ENCODE measurements at places on chromosomes 16 and 17.

- no peak for DNase-seq
These were observed 10.7 kb upstream of the C1QL1 start for GRCh38 chr17:44978807-44979206.

DNA sequence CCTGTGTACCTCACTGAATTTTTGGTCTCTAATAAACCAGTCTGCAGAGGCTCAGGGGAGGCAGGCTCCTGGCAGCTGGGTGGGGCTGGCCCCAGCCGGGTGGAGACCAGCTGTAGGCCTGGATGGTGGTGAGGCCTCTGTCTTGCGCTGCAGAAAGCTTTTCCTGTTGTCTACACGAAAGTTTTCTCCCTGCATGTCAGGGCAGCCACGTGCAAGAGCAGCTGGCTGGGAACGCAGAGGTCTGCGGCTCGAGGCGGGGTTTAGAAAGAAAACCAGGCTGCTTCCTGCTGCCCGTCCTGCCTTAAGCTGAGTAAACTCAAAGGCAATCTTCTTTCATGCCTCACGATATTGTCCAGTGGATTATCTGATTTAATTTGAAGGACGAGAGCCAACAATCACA, 2.4 kb downstream of the SERPINF1 start:
- DNase-seq: no peak

DNA sequence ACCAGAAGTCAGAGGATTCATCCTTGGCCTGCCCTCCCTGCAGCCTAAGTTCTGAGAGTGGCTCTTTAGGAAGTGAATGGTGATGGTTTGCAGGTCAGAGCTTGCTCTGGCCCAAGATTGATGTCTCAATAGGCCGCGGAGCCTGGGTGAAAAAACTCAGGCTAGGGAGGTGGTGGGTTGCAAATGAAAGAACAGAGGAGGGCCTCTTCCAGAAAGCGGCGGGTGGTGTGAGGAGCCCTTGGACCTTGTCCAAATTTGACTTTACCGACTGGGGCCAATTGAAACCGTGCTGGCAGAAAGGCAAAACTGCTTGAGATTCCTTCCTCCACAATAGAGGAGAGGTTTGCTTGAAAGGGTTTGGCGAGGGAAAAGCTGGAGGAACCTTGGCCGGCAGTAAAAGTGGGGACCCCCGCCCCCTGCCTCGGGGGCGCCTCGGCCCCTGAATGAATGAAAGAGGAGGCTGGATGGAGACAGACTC, 331.3 kb downstream of the SEC14L1 start:
- no peak for DNase-seq

GRCh38 chr16:74455619-74456289, 34.5 kb upstream of the CLEC18B start:
- DNase-seq: no peak

DNA sequence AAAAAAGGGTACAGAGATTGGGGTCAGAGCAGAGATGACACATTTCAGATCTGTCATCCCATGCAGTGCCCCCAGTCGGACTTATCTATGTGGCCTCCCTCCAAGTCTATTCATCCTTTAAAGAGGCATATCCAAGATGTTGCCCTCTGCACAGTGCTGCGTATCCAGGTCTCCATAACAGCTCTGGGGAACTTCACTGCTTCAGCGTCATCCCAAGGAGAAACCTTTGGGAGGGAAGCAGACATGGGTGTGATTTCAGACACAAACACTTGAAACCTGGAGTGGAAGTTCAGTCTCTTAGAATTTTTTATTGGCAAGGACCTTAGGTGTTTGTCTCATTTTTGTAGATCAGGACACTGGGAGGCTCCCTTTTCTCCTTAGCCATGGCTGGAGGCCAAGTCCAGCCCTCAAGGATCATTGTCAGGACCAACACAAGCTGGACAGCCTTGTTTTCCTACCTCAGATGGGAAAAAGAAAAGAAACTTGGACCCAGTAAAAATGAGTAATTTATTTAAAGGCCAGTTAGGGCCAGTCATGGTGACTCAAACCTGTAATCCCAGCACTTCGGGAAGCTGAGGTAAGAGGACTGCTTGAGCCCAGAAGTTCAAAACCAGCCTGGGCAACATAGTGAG, 23.9 kb upstream of the NLK start:
- DNase-seq: no peak

GRCh38 chr17:75507733-75508719, 7.3 kb downstream of the CASKIN2 start:
- DNase-seq: no peak

GRCh38 chr17:72592242-72592966, 471.6 kb downstream of the SOX9 start:
- peak; percentile 86 for DNase-seq

DNA sequence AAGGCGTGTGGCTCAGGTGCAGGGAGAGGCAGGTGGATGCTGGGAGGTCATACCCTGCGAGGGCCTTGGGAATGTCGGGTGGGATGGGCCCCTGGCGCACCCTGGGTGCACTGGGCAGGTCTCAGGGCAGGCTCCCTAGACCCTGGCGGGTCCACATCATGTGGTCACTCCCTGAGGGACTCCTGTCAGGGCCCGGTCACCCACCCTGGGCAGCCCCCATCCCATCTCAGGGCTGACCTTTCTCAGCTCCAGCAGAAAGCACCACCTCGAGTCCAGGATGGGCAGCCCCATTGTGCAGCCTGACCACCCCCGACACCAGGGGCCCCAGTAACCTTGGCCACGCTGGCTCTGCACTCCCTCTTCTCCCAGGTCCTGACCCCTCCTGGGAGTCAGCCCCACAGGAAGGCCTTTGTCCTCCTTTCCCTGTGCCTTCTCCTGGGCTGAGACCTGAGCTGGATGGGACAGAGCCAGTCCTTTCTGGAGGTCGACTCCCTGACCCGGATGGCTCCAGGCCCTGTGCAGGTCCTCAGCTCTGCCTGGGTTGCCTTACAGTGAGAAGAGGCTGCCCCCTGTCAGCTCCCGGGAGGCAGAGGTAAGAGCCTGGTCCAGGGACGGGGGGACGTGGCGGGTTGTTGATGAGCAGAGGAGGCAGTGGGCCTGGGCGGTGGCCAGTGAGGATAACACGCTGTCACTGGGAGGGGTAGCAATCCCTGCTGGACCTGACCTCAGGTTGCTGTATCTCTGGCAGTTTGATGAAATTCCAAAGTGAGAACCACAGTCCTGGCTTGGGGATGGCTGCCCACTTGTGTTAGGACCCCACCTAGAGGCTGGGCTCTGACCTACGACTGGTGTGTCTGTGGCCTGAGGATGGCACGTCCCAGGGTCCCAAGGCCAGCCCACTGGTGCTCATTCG, 77.9 kb downstream of the GOSR1 start:
- no peak for DNase-seq

GRCh38 chr16:55734665-55735064, 78.9 kb downstream of the SLC6A2 start:
- no peak for DNase-seq

DNA sequence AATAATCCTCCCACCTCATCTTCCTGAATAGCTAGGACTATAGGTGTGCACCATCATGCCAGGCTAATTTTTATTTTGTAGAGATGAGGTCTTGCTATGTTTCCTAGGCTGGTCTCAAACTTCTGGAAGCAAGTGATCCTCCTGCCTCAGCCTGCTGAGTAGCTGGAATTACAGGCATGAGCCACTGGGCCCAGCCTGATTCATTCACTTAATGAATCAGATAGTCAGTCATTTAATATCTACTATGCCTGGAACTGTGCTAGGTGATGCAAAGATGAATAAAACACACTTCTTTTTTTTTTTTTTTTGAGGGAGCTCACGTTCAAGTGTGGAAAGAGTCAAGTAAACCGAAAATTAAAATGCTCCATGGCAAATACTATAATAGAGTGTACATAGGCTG, 39.4 kb downstream of the EFCAB13 start:
- DNase-seq: no peak

DNA sequence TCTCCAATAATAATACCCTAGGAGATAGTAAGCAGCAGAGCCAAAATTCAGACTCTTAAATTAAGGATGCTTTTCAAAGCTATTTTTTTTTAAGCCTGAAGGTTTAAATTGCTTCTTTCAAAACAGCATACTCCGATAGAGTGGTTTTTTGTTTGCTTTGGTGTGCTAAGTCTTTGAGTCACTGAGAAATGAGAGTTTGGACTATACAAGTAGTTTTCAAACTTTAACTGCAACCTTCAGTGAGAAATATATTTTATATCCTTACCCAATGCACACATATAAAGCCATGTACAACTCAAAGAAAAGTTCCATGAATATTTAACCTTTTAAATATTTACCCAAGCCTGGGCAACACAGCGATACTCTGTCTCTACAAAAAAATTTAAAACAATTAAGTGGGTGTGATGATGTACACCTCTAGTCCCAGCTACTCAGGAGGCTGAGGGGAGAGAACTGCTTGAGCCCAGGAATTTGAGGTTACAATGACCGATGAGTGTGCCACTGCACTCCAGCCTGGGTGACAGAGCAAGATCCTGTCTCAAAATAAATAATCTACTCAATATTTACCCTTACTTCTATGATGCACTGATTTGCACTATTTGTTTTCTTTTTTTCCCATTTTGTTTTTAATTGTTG, 19.2 kb downstream of the DCUN1D3 start:
- DNase-seq: no peak

GRCh38 chr17:57707892-57708291, 37.2 kb downstream of the CCDC182 start:
- no peak for DNase-seq

- no peak for DNase-seq
These were observed 42.3 kb downstream of the PIPOX start for GRCh38 chr17:29085223-29085622.

DNA sequence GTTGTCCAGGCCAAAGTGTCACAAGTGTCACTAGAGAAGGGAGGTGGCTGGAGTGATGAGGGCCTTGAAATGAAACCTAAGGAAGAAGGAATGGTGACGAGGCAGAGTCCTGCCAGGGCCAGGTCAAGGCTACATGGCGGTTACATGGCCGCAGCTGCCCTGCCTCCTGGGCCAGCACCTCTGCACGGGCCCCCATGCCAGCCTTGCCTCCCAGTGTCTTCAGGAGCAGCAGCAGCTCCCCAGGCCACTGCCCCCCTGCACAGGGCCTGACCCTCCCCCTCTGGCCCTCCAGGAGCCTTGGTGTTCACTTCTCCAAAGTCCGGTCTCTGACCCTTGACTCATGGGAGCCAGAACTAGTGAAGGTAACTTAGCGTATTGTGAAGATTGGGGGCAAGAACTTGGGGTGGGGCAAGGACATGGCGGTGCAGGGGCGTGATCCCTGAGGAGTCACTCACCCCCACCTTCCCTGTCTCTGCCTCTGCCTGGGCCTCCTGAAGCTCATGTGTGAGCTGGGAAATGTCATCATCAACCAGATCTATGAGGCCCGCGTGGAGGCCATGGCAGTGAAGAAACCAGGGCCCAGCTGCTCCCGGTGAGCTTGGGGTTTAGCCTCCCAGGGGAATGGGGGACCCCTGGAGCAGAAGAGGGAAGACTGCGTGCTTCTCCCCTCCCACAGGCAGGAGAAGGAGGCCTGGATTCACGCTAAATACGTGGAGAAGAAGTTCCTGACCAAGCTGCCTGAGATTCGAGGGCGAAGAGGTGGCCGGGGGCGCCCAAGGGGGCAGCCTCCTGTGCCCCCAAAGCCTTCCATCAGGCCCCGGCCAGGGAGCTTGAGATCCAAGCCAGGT, 4.1 kb upstream of the KCTD11 start:
- no peak for DNase-seq

- DNase-seq: no peak
These were observed 17.7 kb upstream of the SMURF2 start for GRCh38 chr17:64679710-64680216.

- no peak for DNase-seq
These were observed 18.5 kb downstream of the CRAMP1 start for GRCh38 chr16:1630450-1631213.

GRCh38 chr17:81325714-81326358, 30.7 kb upstream of the SLC38A10 start:
- no peak for DNase-seq

DNA sequence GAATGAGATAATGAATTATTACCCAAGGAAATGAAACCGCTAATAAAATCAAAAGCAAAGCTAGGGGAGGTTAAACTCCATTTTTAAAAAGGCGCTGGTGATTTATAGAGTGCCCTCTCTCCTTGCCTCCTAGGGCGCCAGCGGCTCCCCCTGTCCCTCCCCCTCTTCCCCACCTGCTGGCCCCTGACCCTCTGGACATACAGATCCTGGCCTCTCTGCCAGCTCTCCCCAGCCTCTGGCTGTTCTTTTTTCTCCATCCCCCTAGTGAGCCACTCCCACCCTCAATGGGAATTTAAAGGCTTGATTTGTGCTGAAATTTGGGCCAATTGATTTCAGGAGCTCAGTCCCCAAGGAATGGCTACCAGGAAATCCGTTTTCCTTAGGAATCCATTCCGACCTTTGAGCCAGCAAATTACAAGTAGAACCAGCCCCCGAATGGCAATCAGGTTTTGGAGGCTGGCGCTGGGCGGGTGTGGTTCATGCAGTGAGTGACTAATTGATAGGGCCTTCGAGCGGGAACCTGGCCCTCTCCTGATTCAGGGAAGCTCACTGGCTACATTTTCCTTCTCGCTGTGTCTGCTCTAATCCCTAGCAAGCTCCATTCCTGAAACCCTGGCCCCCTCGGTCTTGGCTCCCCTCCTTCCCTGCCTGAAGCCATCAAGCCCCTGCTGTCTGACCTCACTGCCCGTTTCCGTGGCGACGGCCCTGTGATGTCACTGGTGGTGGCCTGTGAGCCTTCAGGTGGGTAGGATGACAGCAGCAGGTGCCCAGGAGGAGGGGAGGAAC, 141.9 kb upstream of the SDK2 start:
- DNase-seq: no peak

DNA sequence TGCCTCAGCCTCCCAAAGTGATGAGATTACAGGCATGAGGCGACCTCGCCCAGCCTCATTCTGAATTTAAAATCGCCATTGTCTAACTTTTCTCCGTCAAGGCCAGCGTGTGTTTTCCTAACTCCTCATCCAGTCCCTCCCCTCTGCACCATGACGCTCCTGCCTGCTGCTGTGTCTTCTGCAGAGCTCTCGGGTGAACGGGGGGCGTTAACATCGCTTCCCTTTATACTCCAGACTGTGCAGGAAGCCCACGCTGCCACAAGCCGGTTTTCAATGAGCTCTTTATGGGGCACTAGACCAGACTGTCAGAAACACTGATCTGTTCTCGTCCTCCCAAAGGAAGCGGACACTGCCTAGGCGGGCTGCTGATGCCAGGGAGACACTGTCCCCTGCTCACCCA, 13.2 kb downstream of the AANAT start:
- no peak for DNase-seq

DNA sequence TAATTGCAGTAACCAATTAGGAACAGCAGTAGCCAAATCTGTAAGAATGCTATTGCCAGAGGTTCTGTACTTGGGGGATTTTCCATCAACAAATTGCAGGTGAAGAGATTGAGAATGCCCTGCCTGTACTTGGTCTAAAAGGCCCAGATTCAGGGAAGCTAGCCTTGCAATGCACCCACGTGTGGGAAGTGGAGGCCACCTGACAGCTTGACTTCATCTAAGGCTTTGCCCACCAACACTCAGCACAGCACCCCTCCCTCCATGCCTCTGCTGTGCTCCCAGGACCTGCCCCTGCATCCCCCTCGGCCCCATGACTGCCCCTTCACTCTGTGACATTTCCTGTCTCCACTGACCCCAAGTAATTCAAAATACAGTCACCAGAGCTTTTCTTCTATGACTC, 79.1 kb upstream of the CDH5 start:
- DNase-seq: no peak

DNA sequence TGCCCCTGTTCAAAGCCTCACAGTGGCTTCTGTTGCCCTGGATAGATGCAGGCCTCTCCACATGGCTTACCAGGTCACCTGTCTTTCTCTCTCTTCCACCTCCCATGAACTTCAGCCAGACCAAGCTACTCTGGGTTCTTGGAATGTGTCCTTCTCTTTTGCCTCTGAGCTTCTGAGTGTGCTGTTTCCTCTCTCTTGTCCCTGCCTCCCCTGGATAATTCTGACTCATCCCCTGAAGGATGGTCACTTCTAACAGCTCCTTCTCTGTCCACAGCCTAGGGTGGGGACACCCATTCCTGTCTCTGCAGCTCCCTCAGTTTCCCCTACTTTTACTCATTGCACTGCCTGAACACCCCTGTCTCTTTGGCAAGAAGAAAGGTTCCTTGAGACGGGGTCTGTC, 2.9 kb downstream of the GUCY2D start:
- DNase-seq: no peak
